Activated CD8-positive, alpha-beta memory T cell treated with anti-CD3 and anti-CD28 coated beads for 4 hours (primary cell): ENCODE measurements at places on chromosomes 12 and 14.

GRCh38 chr12:11793921-11794710 lies 144.6 kb downstream of the ETV6 start:
- DNase-seq = no peak

DNA sequence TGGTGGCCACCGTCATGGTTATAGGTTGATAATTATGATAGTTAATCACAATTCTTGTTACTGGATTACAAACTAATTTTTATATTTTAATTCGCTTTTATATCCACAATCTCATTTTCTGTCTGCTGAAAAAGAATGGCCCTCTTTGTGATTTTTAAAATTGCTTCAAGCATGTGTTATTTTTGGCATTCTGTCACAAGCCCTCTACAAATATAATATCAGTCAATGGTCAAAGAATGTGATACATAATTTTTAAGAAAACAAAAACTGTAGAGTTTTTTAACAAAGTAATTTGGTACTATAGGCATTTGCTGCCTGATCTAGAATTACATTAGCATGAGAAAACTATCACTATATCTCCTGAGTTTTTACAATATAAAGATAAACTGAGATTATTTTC lies 352.0 kb upstream of the TMTC1 start:
- DNase-seq = no peak

DNA sequence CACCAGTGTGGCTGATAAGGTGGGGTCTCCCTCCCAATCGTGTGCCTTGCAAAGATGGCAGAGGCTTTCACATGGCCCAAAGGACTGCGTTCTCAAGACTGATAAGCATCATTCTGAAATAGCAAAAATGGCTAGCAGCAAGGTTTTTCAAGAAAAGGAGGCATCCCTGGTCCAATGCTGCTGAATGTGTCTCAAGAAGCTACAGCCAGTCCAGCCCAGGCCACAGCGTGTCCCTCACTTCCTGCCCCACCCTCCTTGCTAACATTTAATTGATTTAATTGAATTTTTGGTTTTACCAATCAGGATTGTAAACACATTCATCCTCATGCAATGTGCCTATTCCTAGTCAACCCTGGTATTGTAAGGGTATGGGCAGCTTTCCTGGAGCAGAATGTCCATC lies 55.9 kb downstream of the C14orf132 start:
- DNase-seq = no peak

GRCh38 chr14:68181519-68182326 lies 362.1 kb downstream of the RAD51B start:
- no peak for DNase-seq

- DNase-seq = no peak
Measured at GRCh38 chr14:51293912-51294389, 53.9 kb downstream of the TMX1 start.

DNA sequence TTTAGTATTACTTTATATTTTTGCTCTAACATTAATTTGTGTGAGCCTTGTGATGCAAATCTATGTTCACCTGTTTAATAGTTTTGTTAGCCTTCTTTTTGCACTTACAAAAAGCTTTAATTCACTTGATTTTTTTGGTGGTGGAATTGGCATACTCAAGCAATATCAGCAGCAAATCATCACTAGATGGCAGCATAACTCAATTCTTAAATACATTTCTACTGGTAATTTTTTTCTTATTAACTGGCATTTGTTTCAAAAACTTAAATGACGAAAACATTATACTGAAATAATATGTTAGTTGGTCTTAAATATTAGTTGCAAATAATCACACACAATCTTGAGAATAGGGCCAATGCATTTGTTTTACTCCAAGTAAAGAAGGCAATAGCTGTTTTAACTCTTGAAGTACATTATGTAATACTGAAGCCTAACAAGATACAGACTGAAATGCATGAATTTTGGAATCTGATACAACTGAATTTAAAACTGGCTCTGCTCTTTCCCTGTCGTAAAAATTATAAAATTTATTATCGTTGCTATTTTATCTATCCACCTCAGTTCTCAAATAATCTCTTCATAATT lies 151.5 kb downstream of the ATXN7L3B start:
- no peak for DNase-seq

GRCh38 chr12:113006641-113007040 lies 28.3 kb downstream of the OAS2 start:
- no peak for DNase-seq

GRCh38 chr14:88630565-88630964 lies 67.7 kb downstream of the ZC3H14 start:
- no peak for DNase-seq

GRCh38 chr12:114339626-114340025 lies 66.3 kb downstream of the TBX5 start:
- no peak for DNase-seq

DNA sequence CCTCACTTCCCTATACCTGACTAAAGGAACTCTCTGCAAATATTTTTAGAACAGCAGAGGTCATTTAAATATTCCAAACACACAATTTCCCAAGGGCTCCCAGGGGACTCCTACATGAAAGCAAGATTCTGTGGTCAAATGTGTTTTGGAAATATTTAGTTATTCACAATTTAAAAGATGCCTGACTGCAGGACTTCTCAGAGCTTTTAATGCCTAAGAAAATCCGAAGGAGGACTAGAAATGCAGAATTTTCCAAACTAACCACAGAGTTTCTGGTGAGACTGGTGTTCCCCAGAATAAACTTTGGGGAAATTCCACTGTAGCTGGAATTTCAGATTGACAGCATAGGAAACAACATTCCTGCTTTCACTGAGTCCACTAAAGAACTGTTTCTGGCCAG lies 84.8 kb upstream of the MAP1LC3B2 start:
- no peak for DNase-seq

DNA sequence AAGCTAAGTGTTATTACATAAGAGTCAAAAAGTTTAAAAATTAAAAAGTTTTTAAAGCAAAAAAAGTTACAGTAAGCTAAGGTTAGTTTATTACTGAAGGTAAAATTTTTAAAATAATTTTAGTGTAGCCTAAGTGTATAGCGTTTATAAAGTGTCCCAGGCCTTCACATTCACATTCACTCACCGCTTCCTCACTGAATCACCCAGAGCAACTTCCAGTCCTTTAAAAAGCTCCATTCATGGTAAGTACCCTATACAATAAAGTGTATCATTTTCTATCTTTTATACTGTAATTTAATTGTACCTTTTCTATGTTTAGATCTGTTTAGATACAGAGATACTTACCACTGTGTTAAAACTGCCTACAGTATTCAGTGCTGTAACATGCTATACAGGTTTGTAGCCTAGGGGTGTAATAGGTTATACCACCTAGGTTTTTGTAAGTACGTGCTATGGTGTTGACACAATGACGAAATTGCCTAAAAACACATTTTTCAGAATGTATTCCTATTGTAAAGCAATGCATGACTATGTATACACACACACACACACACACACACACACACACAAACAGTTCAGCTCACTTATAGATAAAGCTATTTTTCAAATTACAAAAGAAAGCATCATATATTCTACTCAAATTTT lies 3.7 kb downstream of the CLEC14A start:
- no peak for DNase-seq

DNA sequence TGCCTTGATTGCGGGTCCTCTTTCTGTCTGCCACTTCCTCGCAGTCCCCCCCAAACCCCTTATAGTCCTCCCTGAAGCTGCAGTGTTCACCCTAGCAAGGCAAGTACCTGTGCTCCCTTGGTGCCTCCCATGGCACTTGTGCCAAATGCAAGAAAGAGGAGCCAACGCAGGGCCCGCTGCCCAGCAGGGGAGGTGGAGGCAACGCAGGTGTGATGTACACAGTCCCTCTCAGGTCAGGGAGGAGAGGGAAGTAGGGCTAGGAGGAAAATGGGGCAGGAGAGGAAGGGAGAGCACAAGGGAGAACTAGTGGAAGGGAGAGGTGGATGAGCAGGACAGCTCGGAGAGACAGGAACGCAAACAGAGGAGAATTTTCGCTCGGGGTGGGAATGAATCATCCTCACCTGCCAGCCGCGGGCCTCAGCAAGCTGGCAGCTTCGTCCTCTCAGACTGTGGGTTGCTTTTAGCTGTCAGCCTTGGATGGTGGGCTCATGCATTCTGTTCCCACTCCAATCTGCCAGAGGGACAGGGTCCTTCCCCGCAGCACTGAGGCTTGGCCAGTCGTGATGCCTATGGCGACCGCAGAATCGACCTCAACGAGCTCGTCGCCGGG lies 357.0 kb downstream of the CACNA1C start:
- no peak for DNase-seq

- DNase-seq = peak; percentile 83
Measured at GRCh38 chr12:121626853-121627640, 717 bp downstream of the ORAI1 start.

DNA sequence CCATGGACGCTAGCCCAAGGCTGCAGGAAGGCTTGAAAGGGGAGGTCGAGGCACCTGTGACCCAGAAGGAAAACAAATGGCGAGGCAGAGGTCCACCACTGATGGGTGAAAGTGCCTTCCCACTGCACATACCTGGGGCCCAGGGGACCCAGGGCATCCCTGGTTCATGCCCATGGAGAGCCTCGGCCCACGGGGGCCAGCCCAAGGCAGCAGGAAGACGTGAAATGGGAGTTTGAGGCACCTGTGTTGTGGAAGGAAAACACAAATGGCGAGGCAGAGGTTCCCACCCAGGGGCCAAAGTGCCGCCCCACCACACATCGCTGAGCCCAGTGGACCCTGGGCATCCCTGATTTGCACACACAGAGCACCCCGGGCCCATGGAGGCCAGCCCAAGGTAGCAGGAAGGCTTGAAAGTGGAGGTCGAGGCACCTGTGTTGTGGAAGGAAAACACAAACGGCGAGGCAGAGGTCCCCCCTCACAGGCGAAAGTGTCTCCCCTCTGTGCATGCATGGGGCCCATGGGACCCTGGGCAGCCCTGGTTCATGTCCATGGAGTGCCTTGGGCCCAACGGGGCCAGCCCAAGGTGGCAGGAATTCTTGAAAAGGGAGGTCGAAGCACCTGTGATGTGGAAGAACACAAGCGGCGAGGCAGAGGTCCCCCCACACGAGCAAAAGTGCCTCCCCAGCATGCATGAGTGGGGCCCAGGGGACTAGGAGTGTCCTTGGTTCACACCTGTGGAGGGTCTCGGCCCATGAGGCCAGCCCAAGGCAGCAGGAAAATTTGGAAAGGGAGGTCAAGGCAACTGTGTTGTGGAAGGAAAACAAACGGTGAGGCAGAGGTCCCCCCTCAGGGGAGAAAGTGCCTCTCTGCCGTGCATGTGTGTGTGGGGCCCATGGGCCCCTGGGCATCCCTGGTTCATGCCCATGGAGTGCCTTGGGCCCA lies 383.3 kb downstream of the ALG10 start:
- DNase-seq = no peak

- DNase-seq = no peak
Measured at GRCh38 chr12:123859035-123859434, 96.9 kb downstream of the DNAH10 start.

GRCh38 chr14:50335389-50335788 lies 23.3 kb downstream of the DMAC2L start:
- no peak for DNase-seq

DNA sequence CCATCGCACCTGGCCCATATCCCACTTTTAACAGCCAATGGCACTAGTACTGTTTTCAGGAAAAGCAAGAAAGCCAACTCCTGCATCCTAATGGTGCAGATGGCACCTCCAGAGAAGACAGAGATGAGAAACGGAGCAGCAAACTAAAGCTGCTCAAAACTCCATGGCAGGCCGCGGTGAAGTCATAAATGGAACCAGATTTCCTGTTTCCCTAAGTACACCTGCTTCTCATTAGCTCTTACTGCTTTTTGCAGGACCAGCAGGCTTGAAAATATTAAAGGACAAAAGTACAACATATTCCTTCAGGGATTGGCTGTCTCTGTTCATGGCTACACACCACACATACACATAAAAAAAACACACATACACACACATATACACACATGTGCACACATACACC lies 36.7 kb upstream of the LGALS3 start:
- DNase-seq = no peak

DNA sequence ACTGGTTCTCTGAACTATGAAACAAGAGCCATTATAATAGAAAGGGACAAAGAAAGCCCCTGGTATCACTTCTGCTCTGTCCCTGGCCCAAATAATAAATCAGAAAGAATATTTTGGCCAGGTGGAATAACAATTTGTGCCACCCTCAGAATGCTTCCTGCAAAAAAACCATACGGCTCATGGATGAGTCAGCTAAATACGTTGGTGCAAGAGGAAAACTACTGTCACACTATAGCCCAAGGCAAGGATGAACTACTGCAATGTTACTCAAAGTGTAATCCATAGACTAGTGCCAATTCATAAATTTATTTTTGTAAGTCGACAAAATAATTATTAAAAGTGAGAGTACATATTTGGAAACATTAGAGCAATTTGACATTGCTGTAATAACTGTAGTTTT lies 68.2 kb downstream of the ANKS1B start:
- DNase-seq = no peak

DNA sequence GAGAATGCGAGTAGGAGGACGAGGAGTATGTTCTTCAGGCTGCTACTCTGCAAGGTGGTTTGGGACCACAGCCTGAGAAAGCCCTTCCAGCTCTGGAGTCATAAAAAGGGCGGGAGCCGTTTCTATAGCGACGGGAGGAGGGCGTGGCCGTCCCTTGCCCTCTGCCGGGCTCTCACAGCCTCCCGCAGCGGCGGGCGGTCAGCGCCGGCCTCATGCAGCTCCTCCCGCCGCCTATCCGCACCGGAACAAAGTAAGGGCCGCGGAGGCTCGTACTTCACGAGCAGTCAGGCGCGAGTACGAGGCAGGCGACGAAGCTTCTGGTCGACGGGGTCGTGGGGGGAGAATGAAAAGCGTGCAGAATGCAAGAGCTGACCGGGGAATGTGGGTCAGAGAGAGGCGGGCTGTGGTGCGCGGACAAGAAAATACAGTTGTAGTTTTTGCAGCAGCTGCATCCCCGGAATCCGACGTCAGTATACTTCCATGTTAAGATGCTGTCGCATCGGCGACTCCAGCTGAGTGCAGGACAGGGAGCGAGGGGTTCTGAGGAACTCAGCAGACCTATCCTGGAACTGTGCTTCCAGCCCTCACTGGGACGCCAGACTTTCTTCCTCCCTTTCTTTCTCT lies at the start of gene DYRK4:
Gene DYRK4, plus strand, starts transcription at position 175 of the 624 bp plus-strand sequence. Its CDS starts 38 bp downstream, at position 213.
- DNase-seq = no peak

DNA sequence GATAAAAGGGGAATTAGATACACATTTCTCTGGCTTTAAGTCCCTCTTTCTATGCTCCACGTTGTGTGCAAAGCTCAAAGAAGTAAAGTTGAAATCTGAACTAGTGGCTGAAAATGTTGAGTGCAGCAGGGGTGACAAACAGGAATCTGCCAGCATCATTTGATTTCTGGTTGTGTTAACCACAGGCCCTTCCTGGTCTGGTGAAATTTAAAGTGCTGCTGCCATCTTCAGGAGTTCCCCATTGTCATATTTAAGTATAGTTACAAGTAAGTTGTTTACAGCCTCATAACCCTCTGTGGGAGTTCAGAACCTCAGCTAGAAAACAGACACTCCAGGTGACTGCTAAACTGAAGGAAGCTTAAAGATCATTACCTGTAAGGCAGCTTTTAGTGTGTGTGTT lies 90.9 kb upstream of the CCDC196 start:
- DNase-seq = no peak
